Suprapubic skin (tissue), 4 donors: ENCODE measurements at places on chromosomes 11 and 22. TPM values are rescaled to one million over a fixed set of nuclear protein-coding genes. Genes with fewer than 3 reads are reported as not detected.

OR52A1 gene
- total RNA-seq, result not detected

PCF11 gene
- 185 TPM for total RNA-seq

KDM4E gene
- not detected for total RNA-seq

TRAPPC4 gene
- 56.9 TPM for total RNA-seq

LMO1 gene
- total RNA-seq, result 29.4 TPM

TRIOBP gene
- total RNA-seq, result 71.6 TPM

SYCE3 gene
- not detected for total RNA-seq

DNA sequence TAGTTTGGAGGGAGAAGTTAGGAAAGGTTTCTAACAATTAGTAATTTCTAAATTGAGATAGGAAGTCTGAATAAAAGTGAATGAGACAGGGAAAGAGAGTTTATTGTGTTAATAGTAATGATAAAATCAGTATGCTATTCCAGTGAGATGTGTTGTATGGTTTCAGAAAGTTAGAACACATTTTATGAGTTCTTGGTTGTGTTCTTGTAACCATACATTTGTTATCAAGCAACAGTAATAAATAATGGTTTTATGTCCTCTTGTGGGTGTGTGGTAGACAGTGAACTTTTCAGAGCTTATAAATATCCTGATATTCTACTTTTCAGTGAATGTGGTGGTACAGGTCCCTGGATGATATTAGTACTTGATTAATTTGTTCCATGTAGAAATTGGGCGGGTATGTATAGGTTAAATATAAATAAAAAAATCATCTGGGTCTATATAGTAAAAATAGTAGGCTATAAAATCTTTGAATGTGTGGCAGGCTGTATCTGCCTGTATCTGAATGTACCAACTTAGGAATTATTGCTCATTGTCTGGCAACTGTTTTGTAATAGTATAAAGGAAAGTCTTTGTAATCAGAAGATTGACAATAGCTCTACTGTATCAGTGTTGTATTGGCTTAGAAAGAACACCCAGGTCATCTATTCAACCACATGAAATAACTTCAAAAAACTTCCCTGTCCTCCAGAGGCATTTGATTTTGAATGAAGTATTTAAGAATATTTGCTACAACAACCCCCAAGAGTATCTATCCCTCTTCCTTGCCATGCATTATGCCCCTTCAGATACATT is 54.8 kb downstream of the UVRAG start:
- no peaks in the 10 kb centered on the region for H3K27me3 ChIP-seq
- no peak for DNase-seq
- H3K27ac ChIP-seq, result no peak overlapping the region

- no peaks in the 10 kb centered on the region for H3K4me1 ChIP-seq
- H3K4me3 ChIP-seq, result no peak overlapping the region
- H3K36me3 ChIP-seq, result no peaks in the 10 kb centered on the region
- no peak for DNase-seq
- no peaks in the 10 kb centered on the region for H3K27me3 ChIP-seq
- H3K27ac ChIP-seq, result no peak overlapping the region
Measured at GRCh38 chr22:33817512-33818127, 102.7 kb downstream of the LARGE1 start.

GRCh38 chr11:71169313-71169712 is 83.1 kb downstream of the SHANK2 start:
- no peak overlapping the region for H3K27ac ChIP-seq
- no peak overlapping the region for H3K4me3 ChIP-seq
- H3K4me1 ChIP-seq, result no peaks in the 10 kb centered on the region
- no peak for DNase-seq
- H3K27me3 ChIP-seq, result no peaks in the 10 kb centered on the region

DNA sequence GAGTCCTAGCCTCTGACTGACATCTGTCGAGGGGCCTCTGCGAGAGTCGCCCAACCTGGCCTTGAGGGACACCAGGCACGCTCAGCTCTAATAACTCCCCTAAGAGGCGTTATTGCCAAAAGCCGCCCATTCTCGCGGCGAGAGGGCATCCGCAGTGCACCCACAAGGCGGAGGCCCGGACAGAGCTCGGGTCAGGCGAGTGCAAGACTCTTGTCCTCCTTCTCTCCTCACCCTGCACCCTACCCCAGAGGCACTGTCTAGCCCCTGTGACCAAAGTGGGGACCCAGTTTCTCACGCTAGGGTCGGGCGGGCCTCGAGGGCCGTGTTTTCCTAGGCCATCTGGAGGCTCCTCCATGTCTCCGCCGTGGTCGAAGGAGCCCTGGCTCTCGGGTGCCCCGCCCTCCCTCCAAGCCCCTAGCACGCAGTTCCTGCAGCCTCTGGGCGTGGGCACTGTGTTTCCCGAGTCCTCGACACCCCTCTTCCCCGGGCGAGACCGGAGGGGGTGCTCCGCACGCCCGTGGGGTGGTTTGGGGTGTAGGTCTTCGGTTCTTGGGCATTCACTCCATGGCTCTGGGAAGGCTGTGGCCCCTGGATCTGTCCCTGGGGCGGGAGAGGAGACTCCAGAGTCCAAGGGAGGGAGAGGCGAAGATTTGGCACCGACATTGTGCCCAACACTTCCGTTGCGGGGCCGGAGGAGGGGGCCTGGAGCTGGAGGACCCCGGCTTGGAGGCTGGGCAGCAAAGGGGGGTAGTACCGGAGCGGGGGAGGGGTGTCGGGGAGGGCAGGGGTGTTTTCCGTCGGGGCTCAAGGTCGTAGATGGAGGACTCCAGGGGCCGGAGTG is 1.0 kb downstream of the CHRM4 start:
- no peaks in the 10 kb centered on the region for H3K36me3 ChIP-seq
- no peak for DNase-seq
- H3K4me1 ChIP-seq, result peaks cover 46% of the 10 kb centered on the region
- H3K27me3 ChIP-seq, result peaks cover 60% of the 10 kb centered on the region

DNA sequence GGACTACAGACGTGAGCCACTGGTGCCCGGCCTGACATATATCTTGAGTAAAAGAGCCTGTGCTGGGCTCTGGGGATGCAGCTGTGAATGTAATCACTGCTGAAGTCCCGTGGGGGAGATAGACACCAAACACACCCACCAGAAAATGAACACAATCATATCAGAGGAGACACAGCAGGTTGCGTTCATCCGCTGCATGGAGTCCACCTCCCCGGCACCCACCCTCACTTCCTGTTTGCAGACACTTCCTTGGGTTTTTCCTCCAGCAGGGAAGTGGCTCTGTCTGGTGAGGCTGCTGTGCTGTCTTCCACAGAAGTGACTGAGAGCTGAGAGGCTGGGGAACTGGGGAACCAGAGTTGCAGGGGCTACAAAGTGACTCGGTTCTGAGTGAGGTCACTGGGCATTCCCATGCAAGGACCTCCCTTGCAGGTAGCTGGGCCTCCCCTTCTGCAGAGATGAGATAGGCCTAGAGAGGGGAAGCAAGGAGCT is 7.2 kb downstream of the MICALL1 start:
- peaks cover 33% of the 10 kb centered on the region for H3K4me1 ChIP-seq
- peaks cover 52% of the 10 kb centered on the region for H3K36me3 ChIP-seq
- H3K27ac ChIP-seq, result no peak overlapping the region
- DNase-seq, result no peak
- H3K4me3 ChIP-seq, result no peak overlapping the region
- H3K27me3 ChIP-seq, result no peaks in the 10 kb centered on the region

GRCh38 chr11:124661553-124661952 is 12.0 kb downstream of the SIAE start:
- DNase-seq, result no peak
- H3K27ac ChIP-seq, result no peak overlapping the region
- no peaks in the 10 kb centered on the region for H3K4me1 ChIP-seq
- H3K4me3 ChIP-seq, result no peak overlapping the region
- peaks cover 18% of the 10 kb centered on the region for H3K36me3 ChIP-seq
- H3K27me3 ChIP-seq, result no peaks in the 10 kb centered on the region

- H3K27me3 ChIP-seq, result no peaks in the 10 kb centered on the region
- H3K27ac ChIP-seq, result peak overlapping the region; percentile 93
- H3K4me3 ChIP-seq, result peak overlapping the region; percentile 99
- DNase-seq, result no peak
- no peaks in the 10 kb centered on the region for H3K36me3 ChIP-seq
- H3K4me1 ChIP-seq, result peaks cover 23% of the 10 kb centered on the region
Measured at GRCh38 chr11:43359422-43359818, 700 bp downstream of the TTC17 start.
